ENCODE measurements at places on chromosomes 2 and 18. TPM values are rescaled to one million over a fixed set of nuclear protein-coding genes. Genes with fewer than 3 reads are reported as not detected.

The HOXD9 gene
- not detected for total RNA-seq

The AGAP1 gene
- 17.6 TPM for total RNA-seq

The SESTD1 gene
- total RNA-seq = 47.9 TPM

The PLGLB2 gene
- total RNA-seq = 2.7 TPM

The TRIP12 gene
- total RNA-seq = 389 TPM
